ENCODE measurements at places on chromosomes 3 and 15. TPM values are rescaled to one million over a fixed set of nuclear protein-coding genes. Genes with fewer than 3 reads are reported as not detected.

The PLA2G4D gene
- not detected for polyA plus RNA-seq

DNA sequence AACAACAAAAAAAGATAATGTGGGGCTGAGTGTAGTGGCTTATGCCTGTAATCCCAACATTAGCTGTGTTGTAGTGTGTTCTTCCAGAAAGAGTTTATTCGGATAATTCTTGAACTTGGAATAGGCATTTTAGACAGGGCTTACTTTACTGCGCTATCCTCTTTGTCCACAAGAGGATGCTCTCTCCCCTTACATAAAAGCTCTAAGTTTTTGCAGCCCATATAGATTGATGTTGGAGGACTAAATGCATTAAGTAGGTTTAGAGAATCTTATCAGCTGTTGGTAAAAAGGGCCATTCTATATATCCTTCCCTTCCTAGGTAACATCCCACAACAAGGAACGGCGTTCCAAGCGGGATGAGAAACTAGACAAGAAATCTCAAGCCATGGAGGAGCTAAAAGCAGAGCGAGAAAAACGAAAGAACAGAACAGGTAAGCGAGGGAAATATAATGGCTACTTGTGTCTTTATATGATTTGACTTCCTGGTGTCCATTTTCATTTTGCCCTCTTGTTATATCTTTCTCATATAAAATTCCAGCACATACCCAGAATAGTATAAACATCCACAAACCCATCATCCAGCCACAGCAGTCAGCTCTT, 27.8 kb upstream of the ITPKA start:
- H3K36me3 ChIP-seq = peaks cover 80% of the 10 kb centered on the region
- DNase-seq = peak; percentile 12
- H3K27ac ChIP-seq = no peak overlapping the region

The SEC22C gene
- polyA plus RNA-seq = 27.4 TPM

The PRSS50 gene
- polyA plus RNA-seq = not detected

DNA sequence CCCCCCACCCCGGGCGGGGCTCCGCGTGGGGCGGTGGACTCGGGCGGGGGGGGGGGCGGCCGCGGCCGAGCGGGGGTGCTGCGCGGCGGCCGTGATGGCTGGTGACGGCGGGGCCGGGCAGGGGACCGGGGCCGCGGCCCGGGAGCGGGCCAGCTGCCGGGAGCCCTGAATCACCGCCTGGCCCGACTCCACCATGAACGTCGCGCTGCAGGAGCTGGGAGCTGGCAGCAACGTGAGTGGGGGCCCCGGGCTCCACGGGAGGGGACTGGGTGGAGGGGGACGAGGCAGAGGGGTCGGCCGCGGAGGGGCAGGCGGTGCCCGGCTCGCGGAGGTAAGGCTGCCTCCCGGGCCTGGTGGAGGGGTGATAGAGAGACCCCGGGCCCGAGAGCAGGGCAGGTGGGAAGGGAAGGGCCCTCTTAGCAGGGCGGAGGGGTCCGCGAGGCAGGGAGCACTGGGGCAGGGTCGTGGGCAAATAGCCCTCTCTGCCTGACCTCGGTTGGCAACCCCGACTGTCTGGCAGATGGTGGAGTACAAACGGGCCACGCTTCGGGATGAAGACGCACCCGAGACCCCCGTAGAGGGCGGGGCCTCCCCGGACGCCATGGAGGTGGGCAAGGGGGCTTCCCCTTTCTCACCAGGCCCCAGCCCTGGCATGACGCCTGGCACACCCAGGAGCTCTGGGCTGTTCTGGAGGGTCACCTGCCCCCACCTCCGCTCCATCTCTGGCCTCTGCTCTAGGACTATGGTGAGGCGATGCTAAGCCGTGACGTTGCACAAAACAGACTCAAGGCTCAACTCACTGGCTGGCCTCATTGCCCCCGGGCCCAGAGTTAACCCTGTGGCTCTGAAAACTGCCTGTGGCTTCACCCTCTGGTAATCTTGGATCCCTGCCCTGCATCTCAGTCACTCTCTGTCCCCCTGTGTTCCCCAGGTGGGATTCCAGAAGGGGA, at the start of gene ECE2:
TSS of gene ECE2 (plus strand) at position 62 of the 950 bp plus-strand sequence. CDS start at position 194, 132 bp downstream.
- H3K36me3 ChIP-seq = no peaks in the 10 kb centered on the region
- peaks cover 22% of the 10 kb centered on the region for H3K27me3 ChIP-seq
- DNase-seq = no peak
- no peak within 1 kb of the TSS for H3K4me3 ChIP-seq
- no peak within 1 kb of the TSS for H3K27ac ChIP-seq

The KBTBD13 gene
- not detected for polyA plus RNA-seq

The STRA6 gene
- not detected for polyA plus RNA-seq

GRCh38 chr3:173109143-173109542, 31.9 kb downstream of the SPATA16 start:
- no peaks in the 10 kb centered on the region for H3K4me1 ChIP-seq
- H3K27me3 ChIP-seq = no peaks in the 10 kb centered on the region
- H3K27ac ChIP-seq = no peak overlapping the region
- DNase-seq = no peak

DNA sequence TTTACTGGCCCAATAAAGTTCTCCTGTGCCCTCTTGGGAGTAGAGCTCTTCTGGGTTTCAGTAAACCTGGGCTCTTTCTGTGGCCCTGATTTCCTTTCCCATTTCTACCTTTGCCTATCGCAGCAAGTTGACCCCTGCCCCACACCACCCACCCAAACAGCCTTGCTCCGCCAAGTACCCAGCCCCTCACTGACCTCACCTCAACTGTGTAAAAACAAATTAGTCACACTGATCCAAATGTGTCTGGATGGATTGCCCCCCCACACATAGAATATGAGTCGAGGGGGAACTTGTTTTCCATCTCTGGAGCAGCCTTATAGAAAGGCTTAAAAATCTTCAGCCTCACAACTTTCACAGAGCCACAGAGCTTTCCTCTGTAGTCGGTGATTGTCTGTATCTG, 28.6 kb upstream of the VEPH1 start:
- no peaks in the 10 kb centered on the region for H3K4me1 ChIP-seq
- no peak for DNase-seq
- H3K27ac ChIP-seq = no peak overlapping the region
- H3K4me3 ChIP-seq = no peak overlapping the region
- no peaks in the 10 kb centered on the region for H3K27me3 ChIP-seq

DNA sequence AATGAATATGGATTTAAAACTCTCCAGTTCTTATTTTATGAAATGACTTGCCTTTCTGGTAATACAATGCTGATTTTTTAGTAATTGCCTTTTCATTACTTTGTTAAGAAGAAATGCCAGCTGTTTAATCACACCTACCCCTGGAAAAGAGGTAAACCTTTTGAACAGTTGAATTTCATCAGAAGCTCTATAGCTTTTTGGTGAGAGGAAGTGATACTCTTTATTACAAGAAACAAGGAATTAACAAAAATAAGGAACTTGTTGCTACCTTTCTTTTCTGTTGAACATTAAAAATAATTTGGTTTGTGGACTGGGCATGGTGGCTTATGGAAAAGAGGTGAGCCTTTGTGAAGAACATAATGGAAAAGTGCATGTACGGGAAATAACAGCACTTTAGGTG, 19.7 kb downstream of the BLOC1S6 start:
- DNase-seq = peak; percentile 56
- H3K4me3 ChIP-seq = no peak overlapping the region
- H3K36me3 ChIP-seq = peaks cover 22% of the 10 kb centered on the region
- H3K4me1 ChIP-seq = peaks cover 46% of the 10 kb centered on the region
- no peak overlapping the region for H3K27ac ChIP-seq
- no peaks in the 10 kb centered on the region for H3K27me3 ChIP-seq

- no peaks in the 10 kb centered on the region for H3K4me1 ChIP-seq
- no peaks in the 10 kb centered on the region for H3K27me3 ChIP-seq
- no peak overlapping the region for H3K4me3 ChIP-seq
- no peak for DNase-seq
- no peak overlapping the region for H3K27ac ChIP-seq
- no peaks in the 10 kb centered on the region for H3K36me3 ChIP-seq
Measured at GRCh38 chr3:19644405-19644804, 289.6 kb downstream of the EFHB start.

GRCh38 chr15:29090617-29091466, 178.8 kb downstream of the NSMCE3 start:
- H3K36me3 ChIP-seq = no peaks in the 10 kb centered on the region
- no peaks in the 10 kb centered on the region for H3K27me3 ChIP-seq
- H3K4me3 ChIP-seq = no peak overlapping the region

GRCh38 chr3:134486577-134487041, 752 bp downstream of the CEP63 start:
- peaks cover 48% of the 10 kb centered on the region for H3K4me1 ChIP-seq
- peak overlapping the region; percentile 96 for H3K27ac ChIP-seq
- H3K27me3 ChIP-seq = no peaks in the 10 kb centered on the region
- H3K36me3 ChIP-seq = peaks cover 9% of the 10 kb centered on the region
- H3K4me3 ChIP-seq = peak overlapping the region; percentile 95

DNA sequence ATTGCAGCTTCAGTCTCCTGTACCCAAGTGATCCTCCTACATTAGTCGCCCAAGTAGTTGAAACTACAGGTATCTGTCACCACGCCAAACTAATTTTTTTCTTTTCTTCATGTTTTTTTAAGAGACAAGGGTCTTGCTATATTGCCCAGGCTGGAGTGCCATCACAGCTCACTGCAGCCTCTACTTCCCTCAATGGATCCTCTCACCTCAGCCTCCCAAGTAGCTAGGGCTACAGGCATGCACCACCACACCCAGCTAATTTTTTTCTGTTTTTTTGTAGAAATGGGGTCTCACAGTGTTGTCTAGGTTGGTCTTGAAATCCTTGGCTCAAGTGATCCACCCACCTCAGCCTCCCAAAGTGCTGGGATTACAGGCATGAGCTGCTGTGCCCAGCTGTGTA, 89.5 kb downstream of the ZNF609 start:
- H3K27ac ChIP-seq = no peak overlapping the region
- H3K27me3 ChIP-seq = no peaks in the 10 kb centered on the region
- no peak overlapping the region for H3K4me3 ChIP-seq
- DNase-seq = no peak
- H3K36me3 ChIP-seq = no peaks in the 10 kb centered on the region

The DUOXA1 gene
- not detected for polyA plus RNA-seq

The OR5H6 gene
- polyA plus RNA-seq = not detected

DNA sequence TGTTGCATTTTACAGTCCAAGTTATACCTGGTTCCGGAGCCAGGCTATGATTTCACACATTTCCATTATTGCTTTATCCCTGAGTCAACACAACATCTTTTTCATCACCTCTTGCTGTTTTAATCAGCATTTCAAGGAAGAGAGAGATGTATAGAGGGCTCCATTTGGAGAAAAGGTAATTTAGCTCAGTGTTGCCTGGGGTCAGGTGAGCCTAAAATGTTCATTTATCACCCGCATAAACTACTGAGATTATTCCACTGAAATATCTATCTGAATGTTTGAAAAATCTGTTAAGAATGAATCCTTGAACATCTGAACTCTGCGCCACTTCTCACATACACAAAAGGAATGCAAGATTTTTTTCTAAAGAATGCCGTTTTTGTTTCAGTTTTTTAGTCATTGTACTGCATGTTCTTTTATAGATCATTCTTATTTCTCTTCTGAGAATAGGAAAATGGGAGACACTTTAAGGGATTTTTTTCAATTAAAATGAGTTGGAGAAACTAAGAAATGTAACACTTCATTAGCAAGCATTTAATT, 51.5 kb upstream of the AGTR1 start:
- no peaks in the 10 kb centered on the region for H3K36me3 ChIP-seq
- no peaks in the 10 kb centered on the region for H3K27me3 ChIP-seq
- no peaks in the 10 kb centered on the region for H3K4me1 ChIP-seq
- H3K4me3 ChIP-seq = no peak overlapping the region

DNA sequence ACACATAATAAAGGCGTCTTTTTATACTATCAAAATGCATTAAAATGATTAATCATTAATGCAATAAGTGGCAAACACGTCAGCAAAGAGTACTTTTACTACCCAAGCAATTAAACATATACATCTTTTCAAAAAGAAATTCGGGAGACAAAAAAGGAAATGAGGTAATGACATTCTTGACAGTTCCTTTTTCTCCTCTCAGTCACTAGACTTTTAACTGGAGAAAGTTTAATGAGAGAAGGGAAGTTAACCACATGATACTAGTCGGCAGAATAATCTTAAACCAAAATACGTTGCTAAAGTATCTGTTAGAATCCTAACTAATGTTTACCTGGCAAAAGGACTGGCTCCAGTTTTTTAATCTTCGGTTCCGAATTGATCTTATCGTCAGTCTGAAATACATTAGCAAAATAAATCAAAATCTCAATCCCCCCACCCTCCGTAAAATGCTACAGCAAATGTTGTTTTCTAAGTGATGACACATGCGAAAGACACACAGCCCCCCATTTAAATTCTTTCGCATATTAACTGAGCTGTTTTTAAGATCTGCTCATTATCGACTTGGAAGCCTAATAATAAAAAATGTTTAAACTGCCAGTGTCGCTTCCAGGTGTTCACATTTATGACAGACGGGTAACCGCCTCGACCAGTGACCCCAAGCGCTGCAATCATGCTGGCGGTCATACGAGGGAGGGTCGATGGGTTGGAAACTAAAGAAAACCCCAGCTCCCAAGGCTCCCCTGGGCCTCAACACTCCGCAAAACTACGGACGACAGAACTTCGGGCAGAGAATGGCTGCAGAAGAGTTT, 778 bp downstream of the MTMR10 start:
- H3K27ac ChIP-seq = peak overlapping the region; percentile 99
- peaks cover 33% of the 10 kb centered on the region for H3K4me1 ChIP-seq
- H3K4me3 ChIP-seq = peak overlapping the region; percentile 87
- peaks cover 22% of the 10 kb centered on the region for H3K36me3 ChIP-seq

- H3K27me3 ChIP-seq = no peaks in the 10 kb centered on the region
- H3K36me3 ChIP-seq = no peaks in the 10 kb centered on the region
- no peak overlapping the region for H3K27ac ChIP-seq
- no peaks in the 10 kb centered on the region for H3K4me1 ChIP-seq
- no peak for DNase-seq
- H3K4me3 ChIP-seq = no peak overlapping the region
Measured at GRCh38 chr3:109696932-109697331, 359.6 kb upstream of the DPPA4 start.

GRCh38 chr3:168081171-168081771, 14.5 kb downstream of the GOLIM4 start:
- no peaks in the 10 kb centered on the region for H3K36me3 ChIP-seq
- H3K27ac ChIP-seq = no peak overlapping the region
- no peak for DNase-seq
- H3K4me1 ChIP-seq = no peaks in the 10 kb centered on the region
- no peak overlapping the region for H3K4me3 ChIP-seq

The CLDN18 gene
- not detected for polyA plus RNA-seq

The NUP210 gene
- 43.5 TPM for polyA plus RNA-seq

DNA sequence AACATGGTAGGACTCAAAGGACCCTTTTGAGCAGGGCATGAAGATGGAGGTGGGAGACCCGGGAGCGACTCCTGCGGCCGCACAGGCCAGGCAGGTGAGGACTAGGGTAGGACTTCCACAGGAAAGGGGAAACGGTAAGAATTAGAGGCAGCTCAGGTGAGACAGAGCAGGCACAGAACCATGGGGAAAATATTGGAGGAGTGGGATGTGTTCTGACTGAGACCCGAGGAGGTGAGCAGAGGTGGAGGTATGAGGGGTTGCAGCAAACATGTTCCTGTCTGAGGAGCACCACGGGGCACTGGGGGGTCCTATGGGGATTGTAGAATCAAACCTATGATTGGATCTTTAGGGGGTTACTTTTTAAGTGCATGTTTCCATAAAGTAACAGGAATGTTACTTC, 1.4 kb upstream of the ISG20 start:
- H3K27me3 ChIP-seq = no peaks in the 10 kb centered on the region
- H3K4me1 ChIP-seq = peaks cover 55% of the 10 kb centered on the region
- no peak overlapping the region for H3K27ac ChIP-seq
- H3K4me3 ChIP-seq = no peak overlapping the region
